ENCODE measurements at places on chromosomes 12 and 14. TPM values are rescaled to one million over a fixed set of nuclear protein-coding genes. Genes with fewer than 3 reads are reported as not detected.

- no peak for DNase-seq
Observed at GRCh38 chr12:15216036-15216889, 5.0 kb downstream of the RERG start.

DNA sequence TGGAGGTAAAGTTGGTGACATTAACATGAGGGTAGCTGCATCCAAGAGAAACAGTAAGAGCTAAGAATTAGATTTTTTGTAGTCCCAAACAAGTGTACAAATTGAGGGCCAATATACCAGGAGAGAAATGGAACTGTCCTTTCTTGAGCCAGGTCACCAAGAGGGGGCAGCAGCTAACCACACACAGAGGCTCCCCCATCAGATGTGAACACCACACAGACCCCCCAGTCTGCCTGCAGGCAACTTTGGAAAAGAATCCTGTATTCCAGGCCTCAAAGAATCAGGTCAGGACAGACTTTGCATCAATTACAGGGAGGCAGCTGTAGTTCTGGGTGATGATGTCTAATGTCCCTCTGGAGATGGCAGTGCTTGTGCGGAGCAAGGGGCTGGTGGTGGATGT is 77.9 kb downstream of the SPTB start:
- no peak for DNase-seq

DNA sequence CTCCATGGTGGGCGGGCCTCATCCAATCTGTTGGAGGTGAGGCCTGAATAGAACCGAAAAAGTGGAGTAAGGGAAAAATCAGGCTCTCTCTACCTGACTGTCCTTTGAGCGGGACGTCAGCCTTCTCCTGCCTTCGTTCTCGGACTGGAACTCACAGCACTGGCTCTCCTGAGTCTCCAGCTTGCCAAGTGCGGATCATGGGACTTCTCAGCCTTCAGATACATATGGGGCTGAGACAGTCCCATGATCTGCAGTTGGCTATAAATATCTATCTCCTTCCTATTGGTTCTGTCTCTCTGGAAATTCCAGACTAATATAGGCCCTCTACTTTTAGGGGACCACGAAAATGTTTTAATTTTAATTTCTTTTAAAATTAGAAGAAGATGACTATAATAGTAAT is 29.7 kb upstream of the PLEK2 start:
- DNase-seq, result no peak

- DNase-seq, result no peak
Observed at GRCh38 chr14:64628940-64629408, 75.2 kb upstream of the PLEKHG3 start.

DNA sequence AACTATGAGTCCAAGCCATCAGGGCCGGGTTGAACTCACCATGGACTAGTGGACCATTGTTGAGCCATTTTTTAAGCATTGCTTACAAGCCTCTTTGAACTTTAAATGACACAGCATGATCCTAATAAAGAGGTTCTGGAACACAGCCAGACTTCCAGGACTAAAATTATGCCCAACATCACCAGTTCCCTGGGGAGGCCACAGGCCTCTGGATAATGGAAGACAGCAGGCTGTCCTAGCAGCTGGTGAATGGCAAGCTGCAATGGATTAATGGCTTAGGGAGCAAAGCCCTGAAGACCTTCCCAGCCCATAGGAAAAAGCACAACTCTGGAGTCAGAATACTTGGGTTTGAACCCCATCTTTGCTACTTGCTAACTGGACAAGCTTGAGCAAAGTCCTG is 71.3 kb downstream of the FLRT2 start:
- no peak for DNase-seq

GRCh38 chr14:78790271-78790670 is 620.1 kb downstream of the NRXN3 start:
- DNase-seq, result no peak

- DNase-seq, result no peak
Observed at GRCh38 chr14:29236848-29237247, 470.3 kb downstream of the FOXG1 start.

DNA sequence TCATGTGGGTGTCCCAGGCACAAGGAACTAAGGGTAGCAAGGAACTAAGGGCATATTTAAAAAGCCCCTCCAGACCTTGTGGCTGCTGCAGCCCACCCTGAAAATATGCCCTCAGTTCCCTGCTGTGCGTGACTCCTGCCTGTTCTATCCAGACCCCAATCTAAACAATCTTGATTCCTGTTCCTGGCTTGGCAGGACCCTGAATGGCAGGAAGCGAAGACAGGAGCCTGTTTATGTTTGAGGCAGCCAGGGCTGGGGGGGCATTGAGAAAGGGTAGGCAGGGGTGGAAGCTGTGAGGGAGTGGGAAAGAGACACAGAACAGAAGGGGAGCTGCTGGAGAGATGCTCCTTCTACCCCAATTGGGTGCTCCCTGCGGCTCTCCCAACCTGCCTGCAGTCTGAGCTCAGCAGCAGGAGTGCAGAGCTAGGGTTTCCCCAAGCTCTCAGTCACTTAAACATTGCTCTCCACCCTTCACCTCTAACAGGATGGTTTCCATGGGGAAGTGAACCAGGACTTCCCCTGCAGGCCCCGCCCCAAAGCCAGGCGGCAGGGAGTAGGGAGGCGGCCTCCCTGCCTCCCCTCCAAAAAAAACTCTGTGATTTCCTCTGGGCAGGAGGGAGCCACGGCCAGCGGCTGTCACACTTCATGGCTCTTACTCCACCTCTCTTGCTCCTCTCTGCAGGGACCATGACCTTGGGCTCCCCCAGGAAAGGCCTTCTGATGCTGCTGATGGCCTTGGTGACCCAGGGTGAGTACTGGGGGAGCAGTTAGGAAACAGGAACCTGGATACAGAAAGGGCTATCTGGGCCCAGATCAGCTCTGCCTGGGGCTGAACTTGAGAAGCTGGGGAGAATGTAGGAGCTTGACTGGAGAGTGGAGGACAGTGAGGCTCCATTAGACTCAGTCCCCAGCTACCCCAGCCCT is 4.7 kb downstream of the ACVRL1 start:
- no peak for DNase-seq

DNA sequence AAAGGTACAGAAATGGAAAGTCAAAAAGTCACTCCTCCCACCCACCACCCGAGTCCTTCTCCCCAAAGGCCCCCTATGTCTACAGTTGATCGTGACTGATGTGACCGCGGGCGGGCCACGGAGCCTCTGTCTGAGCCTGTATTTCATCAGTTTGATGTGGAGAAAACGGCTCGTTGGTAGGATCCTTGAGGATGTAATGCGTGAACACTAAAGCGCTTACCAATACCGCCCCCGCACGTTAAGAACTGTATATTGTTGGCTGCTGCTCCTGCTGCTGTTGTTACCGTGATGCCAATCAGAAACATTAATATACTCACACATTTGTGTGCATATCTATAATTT is 24.6 kb upstream of the UBC start:
- no peak for DNase-seq

DNA sequence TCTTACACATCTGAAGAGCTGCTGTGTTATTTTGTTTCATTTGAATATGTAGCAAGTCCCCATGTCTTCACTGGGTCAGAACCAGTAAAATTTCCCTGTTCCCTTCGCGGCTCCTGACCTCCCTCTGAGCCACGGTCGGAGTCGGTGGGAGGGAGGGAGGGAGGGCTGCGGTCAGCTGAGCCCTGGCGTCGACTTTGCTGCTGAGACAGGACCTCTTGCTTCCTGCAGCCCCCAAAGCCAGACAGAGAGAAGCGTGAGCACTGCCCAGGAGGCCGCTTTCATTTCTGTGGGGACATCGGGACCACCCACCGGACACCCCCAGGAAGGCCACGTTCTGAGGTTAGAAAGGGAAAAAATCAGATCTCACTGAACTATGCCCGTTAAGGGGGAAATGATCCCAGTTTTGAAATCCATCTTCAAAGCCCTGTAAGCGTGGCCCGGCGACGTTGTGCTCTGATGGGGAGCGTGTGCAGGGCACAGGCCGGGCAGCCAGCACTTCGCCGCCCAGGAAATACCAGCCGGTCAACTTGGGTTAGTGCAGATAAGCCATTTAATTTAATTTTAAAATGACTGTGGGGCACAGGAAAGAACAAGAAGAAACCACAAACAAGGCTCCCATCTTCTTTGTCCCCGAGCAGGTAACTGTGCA is 42.1 kb downstream of the NOC4L start:
- DNase-seq, result no peak

- no peak for DNase-seq
Observed at GRCh38 chr12:112967858-112968257, 10.5 kb upstream of the OAS2 start.

GRCh38 chr12:31324116-31324844 is 1.7 kb downstream of the SINHCAF start:
- DNase-seq, result peak; percentile 77

DNA sequence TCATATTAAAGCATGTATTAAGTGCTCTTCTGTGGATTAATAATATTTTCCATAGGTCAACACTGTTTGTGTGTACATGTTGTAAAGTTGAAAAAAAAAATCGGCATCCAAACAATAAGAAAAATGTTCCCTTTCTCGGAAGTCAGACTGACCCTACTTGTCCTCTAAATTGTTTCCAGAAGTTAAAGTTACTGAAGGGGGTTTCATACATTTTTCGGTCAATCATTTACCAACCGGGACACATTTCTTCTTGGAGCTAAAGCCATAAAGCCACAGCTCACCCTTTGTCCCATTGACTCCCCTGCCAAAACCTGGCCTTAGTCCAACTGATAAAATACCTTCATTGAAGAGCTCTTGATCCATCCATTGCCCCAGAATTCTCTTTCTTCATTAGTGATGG is 230.0 kb downstream of the ANO2 start:
- no peak for DNase-seq

DNA sequence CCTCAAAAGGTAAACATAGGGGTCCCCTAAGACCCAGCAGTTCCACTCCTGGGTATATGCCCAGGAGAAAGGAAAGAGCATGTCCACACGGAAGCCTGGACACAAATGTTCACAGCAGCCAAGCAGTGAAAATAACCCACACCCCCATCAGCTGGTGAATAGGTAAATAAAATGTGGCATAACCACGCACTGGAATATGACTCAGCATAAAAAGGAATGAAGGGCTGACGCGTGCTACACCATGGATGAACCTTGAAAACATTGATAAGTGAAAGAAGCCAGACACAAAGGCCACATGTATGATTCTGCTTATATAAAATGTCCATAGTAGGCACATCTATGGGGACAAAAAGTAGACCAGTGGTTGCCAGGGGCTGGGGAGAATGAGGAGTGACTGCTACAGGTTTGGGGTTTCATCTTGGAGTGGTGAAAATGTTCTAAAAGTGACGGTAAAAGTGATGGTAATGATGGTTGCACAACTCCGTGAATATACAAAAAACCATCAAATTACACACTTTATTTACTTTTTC is 3.8 kb upstream of the SCARB1 start:
- no peak for DNase-seq

DNA sequence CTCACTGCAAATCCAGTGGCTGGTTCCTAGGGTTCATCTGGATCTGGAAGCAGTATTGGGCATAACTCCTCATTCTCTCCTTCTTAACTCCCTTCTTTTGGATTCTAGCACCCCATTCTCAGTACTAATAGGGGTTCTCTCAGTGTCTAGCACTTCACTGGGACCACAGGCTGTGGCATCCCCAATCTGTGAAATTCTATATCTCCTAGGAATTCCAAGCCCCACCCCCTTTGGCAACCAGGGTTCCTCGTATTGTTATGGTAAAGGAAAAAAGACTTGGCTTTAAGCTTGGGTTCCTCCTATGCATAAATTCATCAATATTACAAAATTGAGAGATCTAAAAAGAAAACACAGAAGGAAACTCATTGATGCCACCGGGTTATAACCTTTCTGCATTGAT is 45.0 kb upstream of the FBXO21 start:
- DNase-seq, result no peak

DNA sequence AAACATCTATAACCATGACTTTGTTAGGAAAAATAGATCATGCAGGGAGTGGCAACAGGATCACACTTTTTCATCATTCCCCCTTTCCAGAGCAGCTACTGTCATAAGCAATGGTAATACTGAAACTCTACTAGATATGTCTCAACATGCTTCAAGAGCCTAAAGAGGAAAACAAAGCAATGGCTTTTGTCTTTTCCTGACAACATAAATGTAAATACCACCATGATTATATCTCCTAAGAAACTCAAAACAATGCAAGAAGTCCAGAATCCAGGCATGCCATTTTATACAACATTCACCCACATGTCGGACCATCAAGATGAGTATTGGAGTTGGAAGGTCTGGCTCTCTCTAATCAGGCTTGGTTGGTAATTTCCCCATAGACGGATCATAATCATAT is 78.7 kb downstream of the KIF21A start:
- DNase-seq, result no peak

DNA sequence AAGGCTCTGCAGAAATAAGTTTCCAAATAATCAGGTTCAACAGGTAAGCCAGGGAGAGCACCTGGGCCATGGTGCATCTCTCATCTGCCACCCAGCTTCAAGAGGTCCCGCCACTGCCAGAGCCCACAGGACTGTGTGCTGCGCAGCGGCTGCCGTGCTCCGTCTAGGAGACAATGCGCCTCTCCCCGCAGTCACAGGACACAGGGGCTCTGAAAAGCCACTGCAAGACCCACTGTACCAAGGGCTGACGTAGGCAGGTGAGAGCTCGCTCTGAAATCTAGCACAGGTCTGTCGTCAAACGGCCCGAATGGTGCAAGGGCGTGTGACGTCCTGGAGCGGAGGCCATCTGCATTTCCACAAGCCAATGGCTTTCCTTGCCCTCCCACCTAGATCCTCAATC is 201.1 kb downstream of the CALM1 start:
- no peak for DNase-seq

DNA sequence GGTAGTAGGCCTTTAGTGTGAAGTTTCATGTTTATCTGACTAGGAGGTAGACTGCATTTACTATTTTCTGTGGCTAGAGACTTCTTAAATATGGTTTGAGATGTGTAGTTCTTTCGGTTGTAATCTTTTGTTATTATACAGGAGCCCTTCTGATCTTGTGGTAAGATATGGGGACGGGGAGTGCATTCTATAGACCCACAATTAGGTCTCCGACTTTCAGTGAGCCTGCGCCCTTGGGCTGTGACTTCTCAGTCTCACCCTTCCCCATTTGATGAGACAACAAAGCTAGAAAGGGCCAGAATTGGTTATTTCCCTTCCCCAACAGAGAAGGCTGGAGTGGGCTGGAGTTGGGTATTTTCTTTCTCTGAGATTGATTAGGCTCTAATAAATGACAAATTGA is 130.0 kb downstream of the MSRB3 start:
- no peak for DNase-seq

GRCh38 chr14:53767566-53767965 is 189.1 kb downstream of the BMP4 start:
- DNase-seq, result no peak

DNA sequence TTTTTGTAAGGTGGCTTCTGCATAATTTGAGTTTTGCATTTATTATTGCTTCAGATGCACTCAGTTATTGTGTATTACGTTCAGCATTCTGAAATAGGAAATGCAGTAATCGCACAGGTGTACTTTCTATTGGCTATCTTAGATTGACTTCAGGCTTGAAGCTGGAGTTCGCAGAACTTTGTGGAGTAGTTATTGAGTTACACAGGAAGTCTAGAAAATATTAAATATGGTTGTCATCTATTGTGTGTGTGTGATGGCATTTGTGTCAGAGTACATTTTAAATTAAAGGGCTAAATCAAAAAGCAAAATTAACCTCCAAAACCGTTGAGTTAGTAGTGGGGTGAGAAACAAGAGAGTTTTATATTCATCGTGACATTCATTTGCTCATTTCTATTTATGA is 2.7 kb downstream of the ARID2 start:
- no peak for DNase-seq

The GPD1 gene
- 6.8 TPM for total RNA-seq

The NABP2 gene
- total RNA-seq, result 33.8 TPM

The KRT1 gene
- 0.64 TPM for total RNA-seq

The SOAT2 gene
- total RNA-seq, result not detected

The FGFR1OP2 gene
- 53.5 TPM for total RNA-seq

The JAG2 gene
- total RNA-seq, result 34.2 TPM

The PMCH gene
- total RNA-seq, result not detected

The PTGER2 gene
- total RNA-seq, result 8.9 TPM

Measured in left lung (tissue), 14 donors.